ENCODE measurements at places on chromosomes 2 and 18.

DNA sequence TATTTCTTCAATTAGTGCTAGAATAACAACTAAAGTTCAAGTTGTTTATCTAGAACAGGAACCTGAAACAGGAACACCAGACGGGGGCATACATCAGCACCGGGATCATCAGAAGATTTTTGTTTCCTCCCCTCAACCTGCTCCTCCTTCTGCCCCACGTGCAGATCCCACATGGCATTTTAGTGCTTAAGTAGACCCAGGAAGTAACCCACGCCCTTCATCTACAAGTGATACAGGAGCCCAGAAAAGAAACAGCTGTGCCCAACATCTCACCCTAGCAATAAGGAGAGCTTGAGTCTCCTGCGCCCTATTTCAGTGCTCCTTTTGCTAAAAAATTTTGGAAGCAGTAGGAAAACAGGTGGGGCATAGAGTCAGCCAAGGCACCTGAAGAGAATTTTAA is 5.2 kb downstream of the ZNF385B start:
- DNase-seq, result no peak

DNA sequence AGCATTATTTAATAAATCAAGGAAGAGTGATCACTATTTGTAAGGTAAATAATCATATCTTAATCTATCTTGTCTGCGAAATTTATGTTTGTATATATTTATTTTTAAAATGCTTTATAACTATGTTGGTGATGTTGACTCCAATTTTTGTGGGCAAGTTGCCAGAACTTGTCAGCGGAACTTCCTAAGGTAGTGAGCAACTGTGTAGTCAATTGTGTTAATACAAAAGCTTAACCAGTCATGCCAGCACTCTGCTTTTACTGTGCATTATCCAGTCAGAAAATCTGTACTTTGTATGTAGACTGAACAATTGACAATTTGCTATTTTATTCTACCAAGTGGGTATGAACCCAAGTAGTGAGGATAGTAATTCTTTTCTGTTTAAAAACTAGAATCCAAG is 61.9 kb upstream of the RND3 start:
- DNase-seq, result no peak

GRCh38 chr2:241795021-241795999 is 13.7 kb upstream of the NEU4 start:
- DNase-seq, result no peak

- DNase-seq, result no peak
These were observed 1.9 kb downstream of the FIGN start for GRCh38 chr2:163733956-163734355.
